ENCODE measurements at places on chromosomes 2 and 18. TPM values are rescaled to one million over a fixed set of nuclear protein-coding genes. Genes with fewer than 3 reads are reported as not detected.

DNA sequence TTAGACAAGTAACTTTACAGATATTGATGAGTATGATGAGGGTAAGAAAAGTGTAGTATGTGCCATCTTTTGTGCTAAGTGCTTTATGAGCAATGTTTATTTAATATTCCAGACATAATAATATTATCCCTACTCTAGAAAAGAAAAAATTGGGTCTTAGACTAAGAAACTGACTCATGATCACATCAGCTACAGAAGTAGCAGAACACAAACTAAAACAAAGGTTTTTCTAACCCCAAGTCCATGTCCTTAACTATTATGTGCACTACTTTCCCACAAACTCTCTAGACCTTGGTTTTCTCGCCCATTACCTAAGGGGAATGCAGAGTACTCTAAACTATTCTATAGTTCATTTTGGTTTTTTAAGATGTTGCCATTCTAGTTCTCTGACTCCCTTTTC, 64.5 kb downstream of the BAZ2B start:
- no peak overlapping the region for H3K4me3 ChIP-seq
- no peak overlapping the region for H3K27ac ChIP-seq
- DNase-seq = no peak
- H3K4me1 ChIP-seq = no peaks in the 10 kb centered on the region
- H3K36me3 ChIP-seq = no peaks in the 10 kb centered on the region

DNA sequence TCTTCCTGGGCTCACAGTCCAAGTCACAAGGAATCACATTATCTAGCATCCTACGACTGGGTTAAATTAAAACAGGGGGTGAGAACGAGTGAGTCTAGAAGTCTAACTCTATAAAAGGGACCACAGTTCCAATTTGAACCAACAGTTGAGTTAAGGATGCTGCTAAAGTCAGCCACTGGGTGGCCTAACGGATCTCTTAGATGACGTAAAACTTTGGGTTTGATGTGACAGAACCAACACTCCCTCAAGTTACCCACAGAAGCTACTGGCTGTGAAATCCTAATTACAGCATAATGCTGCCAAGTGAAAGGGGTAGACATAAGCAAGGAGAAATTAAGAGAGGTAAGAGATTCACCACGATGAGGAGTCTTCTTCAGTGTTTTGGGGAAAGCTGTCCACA, 32.7 kb upstream of the RUFY4 start:
- H3K36me3 ChIP-seq = no peaks in the 10 kb centered on the region
- H3K4me3 ChIP-seq = no peak overlapping the region
- peaks cover 24% of the 10 kb centered on the region for H3K27me3 ChIP-seq
- no peaks in the 10 kb centered on the region for H3K4me1 ChIP-seq
- no peak overlapping the region for H3K27ac ChIP-seq

The PSTPIP2 gene
- polyA plus RNA-seq = 0.93 TPM

The CRYGD gene
- 7.1 TPM for polyA plus RNA-seq

All from H1 (cell line).